Stimulated activated CD4-positive, alpha-beta T cell treated with anti-CD3 and anti-CD28 coated beads, TNF-alpha, amount 100 ng/mL, for 24 hours (primary cell): ENCODE measurements at places on chromosomes 2 and 18.

DNA sequence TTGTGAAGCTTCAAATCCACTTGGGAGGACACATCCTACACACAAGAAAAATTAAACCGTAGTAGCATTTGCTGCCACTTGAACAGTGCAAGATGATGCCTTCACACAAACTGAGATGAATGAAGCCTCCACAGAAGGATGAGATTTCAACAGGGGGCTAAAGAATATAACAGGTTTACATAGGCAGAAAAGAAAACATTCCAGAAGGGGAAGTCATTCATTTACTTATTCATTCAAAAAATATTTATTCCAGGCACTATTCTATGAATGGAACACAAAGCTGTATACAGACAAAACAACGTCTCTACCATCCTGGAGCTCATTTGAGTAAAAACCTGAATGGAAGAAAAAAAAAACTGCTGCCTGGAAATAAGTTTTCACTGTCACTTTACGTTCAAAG, 170.5 kb downstream of the CDH20 start:
- no peak for DNase-seq

DNA sequence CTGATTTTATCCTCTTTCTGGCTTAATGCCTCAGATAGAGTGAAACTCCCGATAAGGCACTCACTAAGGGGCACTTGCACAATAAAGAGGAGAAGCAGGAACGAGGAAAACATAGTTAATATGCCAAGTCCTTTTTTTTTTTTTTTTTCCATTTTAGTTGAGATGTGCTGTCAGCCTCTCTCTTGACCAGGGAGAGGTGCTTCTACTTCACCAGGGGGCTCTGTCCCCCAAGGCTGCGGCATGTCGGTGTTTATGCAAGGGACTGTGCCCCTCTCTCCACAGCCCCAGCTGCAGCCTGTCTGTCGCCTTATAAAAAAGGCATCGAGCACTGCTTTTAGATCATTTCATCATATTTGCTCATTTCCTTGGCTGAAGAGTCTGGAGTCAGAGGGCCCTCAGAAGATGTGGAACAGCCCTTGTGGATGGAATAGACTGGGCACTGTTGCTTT, 178.1 kb downstream of the SLC8A1 start:
- DNase-seq = no peak

DNA sequence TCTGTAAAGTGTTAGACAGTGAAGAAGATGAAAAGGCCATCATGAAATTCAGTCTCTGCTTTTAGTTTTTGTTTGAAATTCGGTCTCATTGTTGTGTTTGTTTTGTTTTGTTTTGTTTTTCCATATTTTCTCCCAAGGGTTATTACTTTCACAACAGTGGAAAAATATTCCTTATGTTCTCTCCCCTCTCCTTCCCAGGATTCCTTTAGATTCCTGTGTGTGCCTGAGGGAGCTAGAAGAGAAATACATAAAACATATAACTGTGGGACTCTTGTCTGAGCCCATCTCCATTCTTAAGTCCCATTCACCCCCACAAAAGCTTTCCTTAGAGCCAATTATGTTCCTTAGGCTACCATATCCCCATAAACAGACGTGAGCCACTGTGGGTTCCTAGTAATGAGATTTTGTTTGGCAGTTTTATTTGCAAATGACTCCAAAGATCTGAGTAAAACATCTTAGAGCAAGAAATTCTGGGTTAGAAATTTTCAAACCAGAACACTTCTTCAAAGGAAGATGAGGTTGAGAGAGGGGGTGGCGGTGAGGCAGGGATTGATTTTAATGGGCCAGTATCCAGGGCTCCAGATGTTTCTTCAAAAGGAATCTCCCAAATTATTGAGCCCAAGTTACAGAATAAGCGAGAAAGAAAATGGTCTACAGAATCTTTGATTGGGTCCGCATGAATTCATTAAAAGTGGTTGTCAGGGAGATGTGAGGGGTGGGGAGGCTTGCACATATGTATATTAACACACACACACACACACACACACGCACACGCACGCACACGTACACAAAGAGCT, 157.8 kb upstream of the TNP1 start:
- DNase-seq = no peak

- DNase-seq = no peak
Observed at GRCh38 chr2:136539355-136539754, 226.0 kb upstream of the THSD7B start.

DNA sequence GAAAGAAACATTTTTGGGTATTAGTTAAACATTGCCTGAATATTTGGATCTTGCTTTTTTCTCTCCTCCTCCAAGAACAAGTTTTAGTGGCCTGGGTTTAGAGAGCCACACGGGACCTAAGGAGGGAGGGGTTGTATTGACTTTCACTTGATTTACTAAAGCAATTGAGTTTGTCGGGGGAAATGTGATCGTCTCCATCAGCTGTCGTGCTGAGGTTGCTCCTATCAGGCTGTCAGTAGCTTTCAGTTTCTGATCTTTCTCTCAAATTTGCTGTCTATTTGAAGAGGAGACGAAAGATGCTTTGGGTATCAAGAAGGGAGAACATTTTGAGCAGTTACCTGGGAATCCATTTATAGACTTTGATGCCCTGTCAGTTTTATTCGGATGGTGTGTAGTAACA, 106.0 kb downstream of the SETBP1 start:
- DNase-seq = no peak

DNA sequence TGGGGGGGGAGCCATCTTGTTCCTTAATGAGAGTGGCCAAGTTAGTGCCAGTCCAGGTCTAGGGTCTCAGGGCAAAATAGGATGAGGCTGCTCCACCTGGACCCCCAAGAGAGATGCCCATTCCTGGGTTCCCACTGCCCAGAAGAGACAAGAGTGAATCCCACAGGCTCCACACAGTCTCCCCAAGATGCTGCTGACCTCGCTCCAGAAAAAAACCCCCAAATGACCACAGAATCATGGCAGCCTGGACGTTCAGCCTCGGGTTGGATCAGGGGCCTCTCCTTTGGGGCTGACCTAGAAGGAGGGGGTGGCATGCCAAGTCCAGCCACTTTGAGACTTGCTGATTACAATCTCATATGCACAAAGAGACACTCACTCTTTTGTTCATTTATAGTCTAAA, 25.1 kb downstream of the STAT1 start:
- no peak for DNase-seq

GRCh38 chr2:238859636-238860347, 11.9 kb downstream of the TWIST2 start:
- DNase-seq = no peak

DNA sequence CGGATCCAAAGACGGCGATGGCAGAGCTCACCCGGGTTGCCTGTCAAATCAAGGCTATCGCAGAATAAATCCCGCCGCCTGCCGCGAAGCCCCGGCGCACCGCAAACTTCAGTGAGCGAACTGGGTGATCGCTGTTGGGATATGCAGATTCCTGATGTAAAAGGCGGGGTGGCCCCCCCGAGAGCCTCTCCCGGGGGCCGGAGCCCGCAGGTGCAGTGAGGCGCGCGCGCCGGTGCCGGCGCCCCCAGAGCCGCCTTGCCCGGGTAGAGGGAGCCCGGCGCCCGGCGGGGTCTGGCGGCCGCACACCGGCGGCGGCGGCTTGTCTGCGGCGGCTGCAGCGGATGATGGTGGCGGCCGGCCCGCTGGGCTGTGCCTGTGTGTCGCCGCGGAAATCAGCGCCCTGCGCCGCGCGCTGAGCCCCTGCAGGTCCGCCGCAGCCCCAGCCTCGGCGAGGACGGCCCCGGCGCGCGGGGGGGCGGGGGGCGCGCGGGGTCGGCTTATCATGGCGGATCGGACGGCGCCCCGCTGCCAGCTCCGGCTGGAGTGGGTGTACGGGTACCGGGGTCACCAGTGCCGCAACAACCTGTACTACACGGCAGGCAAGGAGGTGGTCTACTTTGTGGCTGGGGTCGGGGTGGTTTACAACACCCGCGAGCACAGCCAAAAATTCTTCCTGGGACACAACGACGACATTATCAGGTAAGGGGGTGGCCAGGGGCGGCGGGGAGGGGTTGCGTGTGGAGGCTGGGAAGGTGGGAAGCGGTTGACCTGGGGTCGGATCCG, 1.3 kb downstream of the EML6 start:
- peak; percentile 21 for DNase-seq

DNA sequence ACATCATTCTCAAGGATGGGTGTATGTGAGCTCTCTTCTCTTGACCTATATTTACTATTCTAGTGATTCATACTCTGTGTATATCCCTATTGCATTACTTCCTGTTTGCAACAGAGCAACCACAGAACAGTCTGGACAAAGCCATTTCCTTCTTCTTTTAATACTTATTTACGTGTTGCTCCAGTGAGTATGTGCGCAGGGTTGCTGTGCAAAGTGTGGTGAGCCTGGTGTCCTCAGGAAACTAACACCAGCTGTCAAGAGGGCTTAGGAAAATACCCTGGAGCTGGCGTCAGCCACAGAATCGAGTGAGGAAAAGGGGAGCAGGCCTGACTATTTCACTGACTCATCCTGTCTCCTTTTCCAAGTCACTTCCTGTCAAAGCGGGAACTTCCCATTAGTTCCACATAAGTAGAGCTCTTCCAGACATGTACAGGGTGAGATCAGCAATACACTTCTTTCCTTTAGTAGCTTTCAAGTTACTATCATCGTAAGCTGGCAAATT, 214.1 kb upstream of the COPS8 start:
- DNase-seq = no peak

DNA sequence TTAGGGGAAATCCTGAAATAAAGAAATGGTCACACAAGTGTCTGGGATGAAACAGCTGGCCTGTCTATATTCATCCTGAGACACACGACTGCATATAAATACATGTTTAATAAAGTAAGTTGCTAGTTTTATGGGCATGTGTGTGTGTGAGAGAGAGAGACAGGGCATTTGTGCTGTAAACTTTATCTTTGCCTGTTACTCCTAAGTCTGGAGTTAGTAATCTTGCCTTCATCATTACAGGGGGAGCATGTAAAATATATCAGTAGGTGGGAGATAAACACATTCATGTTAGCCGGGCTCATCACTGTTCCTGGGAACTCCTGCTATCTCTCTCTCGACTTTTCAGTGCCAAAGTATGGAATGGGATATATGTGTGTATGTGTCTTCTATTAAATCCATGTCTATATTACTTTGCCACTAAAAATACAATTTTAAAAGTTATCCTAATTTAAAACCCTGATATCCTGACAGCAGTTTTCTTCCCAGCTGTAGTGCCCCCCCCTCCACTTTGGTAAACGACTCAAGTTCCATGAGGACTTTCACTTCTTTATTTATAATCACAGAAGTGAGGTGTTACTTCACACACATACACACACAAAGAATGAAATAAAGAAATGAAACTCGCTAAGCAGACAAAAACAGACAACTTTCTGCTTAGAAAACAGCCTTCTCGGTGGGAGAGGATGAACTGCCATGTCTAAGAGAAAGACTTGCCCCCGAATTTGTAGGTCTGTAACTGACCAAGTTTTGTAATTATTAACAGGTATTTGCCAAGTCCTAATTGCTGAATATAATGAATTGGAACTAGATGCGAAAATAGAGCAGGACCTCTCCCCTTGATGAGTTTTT, 947 bp downstream of the ZEB2 start:
- no peak for DNase-seq
